ENCODE measurements at places on chromosomes 11 and 22. TPM values are rescaled to one million over a fixed set of nuclear protein-coding genes. Genes with fewer than 3 reads are reported as not detected.

Gene GSTT2B
- polyA plus RNA-seq: not detected

Gene IFITM1
- 2,073 TPM for polyA plus RNA-seq

Gene IMMP1L
- 45.0 TPM for polyA plus RNA-seq

Gene WBP2NL
- polyA plus RNA-seq: 0.59 TPM

Gene KRTAP5-2
- not detected for polyA plus RNA-seq

GRCh38 chr11:45161252-45162063 lies 15.0 kb downstream of the PRDM11 start:
- DNase-seq: no peak

GRCh38 chr11:35717043-35717442 lies 54.5 kb downstream of the TRIM44 start:
- DNase-seq: no peak

GRCh38 chr22:25716637-25717036 lies 25.4 kb upstream of the MYO18B start:
- DNase-seq: no peak

GRCh38 chr11:114738954-114739353 lies 60.6 kb downstream of the NXPE2 start:
- peak; percentile 5 for DNase-seq

GRCh38 chr11:113119074-113119473 lies 157.9 kb downstream of the NCAM1 start:
- DNase-seq: no peak

- DNase-seq: peak; percentile 28
Measured at GRCh38 chr11:83292709-83293456, 6.7 kb upstream of the CCDC90B start.

- DNase-seq: no peak
Measured at GRCh38 chr11:35855671-35856070, 88.2 kb upstream of the LDLRAD3 start.
